Activated T-cell treated with anti-CD3 and anti-CD28 coated beads, Interleukin-2, amount 50 U/mL, for 1 hour (primary cell): ENCODE measurements at places on chromosomes 5 and 9.

DNA sequence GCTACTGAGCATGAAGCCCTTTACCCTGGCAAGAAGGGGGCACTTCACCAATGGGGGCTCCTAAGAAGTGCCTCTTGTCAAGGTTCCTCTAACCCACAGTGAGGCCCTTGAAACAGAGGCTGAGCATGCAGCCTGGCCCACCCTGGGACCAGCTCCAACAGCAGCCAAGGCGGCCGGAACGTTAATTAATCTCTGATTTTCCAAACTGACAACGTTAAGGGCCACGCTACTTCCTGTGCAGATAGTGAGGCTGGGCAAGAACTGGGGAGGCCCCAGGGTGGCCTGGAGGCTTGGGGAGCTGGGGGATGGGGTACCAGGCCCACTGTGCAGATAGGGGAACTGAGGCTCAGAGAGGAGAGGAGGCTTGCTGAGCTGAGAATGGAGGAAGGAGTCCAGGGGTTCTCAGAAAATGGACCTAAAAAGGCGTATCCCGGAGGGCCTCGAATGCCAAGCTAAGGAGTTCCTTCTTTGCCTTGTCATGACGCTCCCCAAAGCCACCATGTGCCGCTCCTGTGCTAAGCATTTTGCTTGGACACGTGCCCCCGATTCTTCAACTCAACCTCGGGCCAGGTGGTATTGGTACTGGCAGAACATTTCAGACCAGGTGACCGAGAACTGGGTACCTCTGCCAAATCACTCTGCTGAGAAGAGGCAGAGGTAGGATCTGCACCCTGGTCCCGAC, 72.0 kb upstream of the STXBP1 start:
- DNase-seq: no peak

DNA sequence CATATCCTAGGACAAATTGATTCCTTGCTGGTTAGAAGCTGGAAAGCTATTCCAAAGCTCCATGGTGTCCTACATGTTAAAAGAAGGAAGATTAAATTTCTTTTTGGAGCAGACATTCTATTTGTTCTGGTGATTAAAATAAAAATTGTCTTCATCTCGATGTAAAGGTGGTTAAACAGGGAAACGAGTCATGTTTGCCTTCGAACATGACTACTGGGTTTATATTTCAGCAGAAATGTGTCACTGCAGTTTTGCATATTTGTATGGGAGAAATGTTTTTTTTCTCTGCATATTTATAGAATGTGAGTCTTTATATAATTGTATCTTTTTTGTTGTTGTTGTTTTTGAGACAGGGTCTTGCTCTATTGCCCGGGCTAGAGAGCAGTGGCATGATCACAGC, 36.4 kb downstream of the ADAMTS12 start:
- DNase-seq: no peak

DNA sequence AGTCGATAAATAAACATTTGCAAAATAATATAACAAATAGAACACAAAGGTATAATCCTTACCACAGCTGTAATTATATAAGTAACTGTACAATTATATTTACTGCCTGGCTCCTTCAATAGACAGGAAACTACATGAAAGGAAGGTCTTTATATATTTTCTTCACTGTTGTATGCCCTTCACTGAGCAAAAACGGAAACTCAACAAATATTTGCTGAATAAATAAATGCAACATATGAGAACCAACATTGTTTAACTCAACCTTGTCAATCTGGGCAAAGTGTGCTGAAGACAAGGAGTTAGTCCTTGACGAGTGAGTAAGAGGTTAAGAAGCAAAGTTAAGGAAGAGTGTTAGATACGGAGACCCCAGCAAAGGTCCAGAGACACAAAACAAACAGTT, 22.6 kb downstream of the PSMD5 start:
- DNase-seq: no peak

DNA sequence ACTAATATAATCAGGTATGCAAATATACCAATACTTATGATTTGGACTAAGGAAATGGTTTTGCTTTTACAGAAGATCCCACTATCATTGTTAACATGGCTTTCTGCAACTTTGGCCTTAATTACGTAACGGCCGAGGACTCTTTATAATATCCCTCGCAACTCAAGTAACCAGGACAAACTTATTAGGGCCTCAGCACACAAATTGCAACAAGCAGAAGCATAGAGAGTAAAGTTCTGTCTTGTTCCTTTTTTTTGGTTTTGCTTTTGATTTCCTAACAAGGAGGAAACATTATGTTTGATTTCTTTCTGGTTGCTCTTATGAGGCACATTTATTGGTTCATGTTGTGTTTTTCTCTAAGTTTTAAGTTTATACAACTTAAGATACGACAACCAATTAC, 60.4 kb downstream of the RORB start:
- no peak for DNase-seq

- no peak for DNase-seq
Measured at GRCh38 chr5:180077594-180078284, 6.2 kb upstream of the RNF130 start.

- no peak for DNase-seq
Measured at GRCh38 chr9:129635099-129636065, 6.6 kb downstream of the ASB6 start.

DNA sequence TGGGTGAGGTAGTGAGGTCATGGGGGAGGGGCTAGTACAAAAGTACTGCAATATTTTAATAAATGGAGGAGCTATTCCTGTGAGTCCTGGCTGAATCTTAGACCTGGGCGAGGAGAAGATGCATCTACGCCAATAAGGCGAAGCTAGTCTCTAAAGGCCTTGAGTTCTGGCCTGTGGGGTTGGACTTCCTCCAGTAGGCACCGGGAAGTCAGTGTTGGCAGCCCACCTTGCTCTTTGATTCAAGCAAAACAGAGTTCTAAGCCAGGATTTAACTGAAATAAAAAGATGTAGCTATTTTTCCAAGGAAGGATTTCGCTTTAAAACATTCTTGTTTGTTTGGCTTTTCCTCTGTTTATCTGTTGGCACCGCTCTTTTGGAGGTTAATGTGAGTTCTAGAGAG, 244.6 kb downstream of the KIF4B start:
- DNase-seq: no peak

DNA sequence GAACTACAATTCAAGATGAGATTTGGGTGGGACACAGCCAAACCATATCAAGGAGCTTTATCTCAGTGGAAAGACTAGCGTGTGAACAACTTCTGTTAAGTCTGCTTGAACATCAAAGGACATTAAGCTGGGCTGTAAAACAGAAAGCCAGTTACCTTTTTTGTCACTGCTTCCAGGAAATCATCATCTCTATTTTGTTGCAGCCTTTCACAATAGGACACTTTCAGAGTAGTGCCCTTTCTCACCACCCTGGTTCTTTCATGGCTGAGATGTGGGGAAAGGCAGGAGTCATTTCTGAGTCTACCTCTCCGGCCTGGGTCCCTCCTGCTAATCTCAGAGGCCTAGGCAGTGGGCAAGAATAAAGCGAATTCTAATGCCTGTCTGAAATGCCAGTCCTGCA, 96.2 kb upstream of the PPP1R2B start:
- no peak for DNase-seq

DNA sequence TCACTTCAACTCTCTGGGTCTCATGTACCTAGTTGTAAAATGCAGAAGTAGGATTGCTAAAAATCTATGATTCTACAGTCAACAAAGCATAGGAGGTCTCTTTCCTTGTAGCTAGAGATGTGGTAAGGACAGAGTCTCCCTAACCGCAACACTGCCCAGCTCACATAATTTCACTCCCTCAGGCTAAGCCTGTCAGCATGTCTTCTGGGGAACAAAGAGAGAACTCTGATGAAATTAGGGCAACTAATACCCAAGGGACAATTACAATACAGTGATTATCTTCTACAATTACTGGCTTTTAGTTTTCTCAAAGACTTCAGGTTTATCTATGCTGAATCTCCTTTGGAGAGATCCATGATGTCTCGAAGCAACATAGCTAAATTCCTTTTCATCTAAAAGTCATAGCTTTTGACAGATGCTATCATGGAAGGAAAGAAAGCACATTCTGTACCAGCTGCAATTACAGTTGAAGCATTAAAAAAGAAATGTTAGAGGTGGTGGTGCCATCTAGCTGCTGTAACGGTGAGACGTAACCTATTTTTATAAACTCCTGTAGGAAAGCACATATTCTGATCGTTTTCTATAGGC, 141.1 kb upstream of the TARS1 start:
- no peak for DNase-seq

- no peak for DNase-seq
Measured at GRCh38 chr9:81601639-81602623, 87.4 kb downstream of the TLE1 start.
